Activated CD4-positive, alpha-beta T cell treated with anti-CD3 and anti-CD28 coated beads for 36 hours (primary cell): ENCODE measurements at places on chromosomes 6 and 20. TPM values are rescaled to one million over a fixed set of nuclear protein-coding genes. Genes with fewer than 3 reads are reported as not detected.

Gene ZNF334
- 3.4 TPM for total RNA-seq

Gene AK9
- total RNA-seq, result 5.2 TPM

- H3K4me3 ChIP-seq, result peak within 1 kb of the TSS; percentile 63
- peaks cover 8% of the 10 kb centered on the region for H3K36me3 ChIP-seq
- H3K4me1 ChIP-seq, result peaks cover 13% of the 10 kb centered on the region
- peak within 1 kb of the TSS; percentile 53 for H3K27ac ChIP-seq
- H3K27me3 ChIP-seq, result no peaks in the 10 kb centered on the region
Observed at GRCh38 chr20:58692579-58693225, at the start of gene NPEPL1. TSS of gene NPEPL1 (plus strand) at chr20:58692800. CDS start at chr20:58692901, 101 bp downstream.

- no peak within 1 kb of the TSS for H3K4me3 ChIP-seq
- peak; percentile 56 for DNase-seq
- H3K27ac ChIP-seq, result no peak within 1 kb of the TSS
- H3K4me1 ChIP-seq, result no peaks in the 10 kb centered on the region
Observed at GRCh38 chr6:86937219-86938079, at the start of gene HTR1E. TSS of gene HTR1E (plus strand) at chr6:86937528. CDS start at chr6:87015335, 77,807 bp downstream.

DNA sequence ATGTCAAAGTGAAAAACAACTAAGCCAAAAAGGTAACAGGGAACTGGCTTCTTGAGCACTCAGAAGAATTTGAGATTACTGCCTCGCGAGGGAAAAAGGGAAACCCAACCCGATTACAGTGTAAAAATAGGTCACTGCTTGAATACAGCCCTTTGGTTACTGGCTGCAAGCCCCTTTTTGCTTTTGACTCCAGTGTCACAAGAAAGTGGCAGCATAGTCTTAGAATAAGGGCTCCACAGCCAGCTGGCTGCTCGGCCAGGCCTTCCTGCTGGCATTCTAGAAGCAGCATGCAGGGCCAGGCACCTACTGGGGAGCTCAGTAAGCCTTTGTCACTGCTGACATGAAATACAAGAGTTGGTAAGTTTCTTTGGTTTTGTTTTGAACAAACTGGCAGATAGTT, 83.0 kb downstream of the ZHX3 start:
- H3K4me3 ChIP-seq, result no peak overlapping the region
- no peak overlapping the region for H3K27ac ChIP-seq
- no peaks in the 10 kb centered on the region for H3K36me3 ChIP-seq

- no peaks in the 10 kb centered on the region for H3K4me1 ChIP-seq
- no peak overlapping the region for H3K4me3 ChIP-seq
- no peaks in the 10 kb centered on the region for H3K36me3 ChIP-seq
- H3K27me3 ChIP-seq, result no peaks in the 10 kb centered on the region
- no peak overlapping the region for H3K27ac ChIP-seq
- DNase-seq, result no peak
Observed at GRCh38 chr6:48423640-48424365, 312.8 kb upstream of the PTCHD4 start.

DNA sequence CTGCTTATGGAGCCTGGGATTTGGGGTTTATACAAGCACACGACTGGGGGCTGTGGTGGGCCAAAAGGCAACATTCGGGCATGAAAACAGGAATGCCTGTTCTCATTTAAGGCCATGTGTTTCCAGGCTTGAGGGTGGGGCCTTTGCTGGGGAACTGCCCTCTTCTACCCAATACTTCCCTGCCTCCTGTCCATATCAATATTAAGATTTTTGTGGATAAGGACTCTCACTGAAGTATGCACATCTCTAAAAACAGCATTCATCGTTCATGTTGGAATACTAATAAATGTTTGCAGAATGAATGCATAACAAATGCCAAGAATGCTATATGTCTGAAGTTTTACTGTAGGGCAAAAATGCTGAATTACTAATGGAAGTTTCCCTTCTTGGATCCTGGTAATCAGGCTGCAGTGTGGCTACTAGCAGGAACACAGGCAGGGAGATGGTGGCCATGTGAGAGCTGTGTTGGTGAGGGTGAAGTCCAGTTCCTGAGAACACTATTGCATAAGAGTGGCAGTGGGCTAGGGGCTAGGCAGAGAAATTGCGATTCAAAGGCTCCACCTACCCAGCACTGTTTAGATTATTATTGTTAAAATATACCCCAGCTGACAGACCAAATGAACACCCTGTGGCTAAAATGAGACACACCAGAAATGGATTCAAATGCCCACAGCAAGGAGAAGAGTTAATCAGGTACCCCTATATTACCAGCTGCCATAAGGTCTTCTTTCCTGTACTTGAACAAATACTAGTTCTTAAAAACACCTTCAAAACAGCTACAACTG, 644.3 kb downstream of the EPM2A start:
- H3K27me3 ChIP-seq, result peaks cover 6% of the 10 kb centered on the region
- no peak overlapping the region for H3K27ac ChIP-seq
- no peak overlapping the region for H3K4me3 ChIP-seq
- H3K36me3 ChIP-seq, result no peaks in the 10 kb centered on the region
- H3K4me1 ChIP-seq, result no peaks in the 10 kb centered on the region
- DNase-seq, result no peak

GRCh38 chr6:10414756-10415616, at the start of gene TFAP2A:
TSS of gene TFAP2A (minus strand) at chr6:10415074. CDS start at chr6:10414991, 83 bp downstream.
- peak within 1 kb of the TSS; percentile 80 for H3K4me3 ChIP-seq
- H3K36me3 ChIP-seq, result peaks cover 14% of the 10 kb centered on the region
